ENCODE measurements at places on chromosomes 3 and 15.

GRCh38 chr3:65238652-65239051, 550.9 kb upstream of the ADAMTS9 start:
- no peak for DNase-seq

GRCh38 chr3:185767002-185767688, 57.7 kb downstream of the IGF2BP2 start:
- DNase-seq: no peak

DNA sequence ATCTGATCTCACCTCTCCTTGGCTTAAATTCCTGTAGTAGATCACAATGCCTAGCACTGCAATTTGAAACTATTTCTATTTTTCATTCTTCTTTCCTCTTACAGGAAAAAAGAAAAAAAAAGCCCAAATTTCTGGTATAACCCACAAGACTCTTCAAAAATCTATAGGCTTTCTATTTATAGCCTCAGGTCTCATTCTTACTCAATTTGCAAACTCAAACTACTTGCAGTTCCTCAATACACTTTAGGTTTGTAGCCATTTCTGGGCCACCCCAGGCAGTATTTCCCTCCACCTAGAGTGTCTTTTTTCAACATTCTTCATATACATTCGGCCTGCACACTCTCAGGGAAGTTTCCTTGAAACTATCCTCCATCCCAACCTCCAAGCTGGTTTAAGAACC, 169.0 kb downstream of the TBC1D5 start:
- no peak for DNase-seq

- DNase-seq: peak; percentile 93
Observed at GRCh38 chr3:43632269-43632733, 10.5 kb upstream of the ANO10 start.

DNA sequence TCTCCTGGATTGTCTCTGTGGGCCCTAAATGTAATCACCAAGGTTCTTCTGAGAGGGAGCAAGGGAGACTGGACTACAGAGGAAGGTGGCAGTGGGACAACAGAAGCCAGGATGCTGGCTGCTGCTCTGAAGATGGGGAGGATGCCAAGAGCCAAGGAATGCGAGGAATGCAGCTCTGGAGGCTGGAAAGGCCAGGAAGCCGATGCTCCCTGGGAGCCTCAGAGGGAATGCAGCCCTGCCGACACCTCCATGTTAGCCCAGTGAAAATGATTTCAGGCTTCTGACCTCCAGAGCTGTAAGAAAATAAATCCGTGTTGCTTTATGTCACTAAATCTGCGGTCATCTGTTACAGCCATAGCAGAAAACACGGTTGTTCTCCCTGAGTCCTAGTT, 44.1 kb downstream of the UMPS start:
- peak; percentile 48 for DNase-seq

DNA sequence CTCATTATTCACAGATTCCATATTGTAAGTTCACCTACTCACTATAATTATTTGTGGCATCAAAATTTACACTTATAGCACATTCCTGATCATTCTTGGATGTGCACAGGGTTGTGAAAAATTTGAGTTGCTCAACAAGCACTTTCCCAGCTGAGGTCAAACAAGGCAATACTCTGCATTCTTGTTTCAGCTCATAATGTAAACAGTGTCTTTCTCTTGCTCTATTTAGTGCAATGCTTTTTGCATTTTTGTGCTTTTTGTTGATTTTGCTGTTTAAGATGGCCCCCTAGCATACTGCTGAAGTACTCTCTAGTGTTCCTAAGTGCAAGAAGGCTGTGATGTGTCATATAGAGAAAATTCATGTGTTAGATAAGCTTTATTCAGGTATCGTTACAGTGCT, 66.7 kb upstream of the TNIK start:
- DNase-seq: peak; percentile 62
